Activated CD4-positive, alpha-beta T cell treated with anti-CD3 and anti-CD28 coated beads for 4 hours (primary cell): ENCODE measurements at places on chromosomes 4 and X.

- DNase-seq = no peak
These were observed 41.6 kb upstream of the CYLC1 start for GRCh38 chrX:83819304-83819703.

- DNase-seq = no peak
These were observed 2.5 kb downstream of the PHOX2B start for GRCh38 chr4:41746025-41746439.

DNA sequence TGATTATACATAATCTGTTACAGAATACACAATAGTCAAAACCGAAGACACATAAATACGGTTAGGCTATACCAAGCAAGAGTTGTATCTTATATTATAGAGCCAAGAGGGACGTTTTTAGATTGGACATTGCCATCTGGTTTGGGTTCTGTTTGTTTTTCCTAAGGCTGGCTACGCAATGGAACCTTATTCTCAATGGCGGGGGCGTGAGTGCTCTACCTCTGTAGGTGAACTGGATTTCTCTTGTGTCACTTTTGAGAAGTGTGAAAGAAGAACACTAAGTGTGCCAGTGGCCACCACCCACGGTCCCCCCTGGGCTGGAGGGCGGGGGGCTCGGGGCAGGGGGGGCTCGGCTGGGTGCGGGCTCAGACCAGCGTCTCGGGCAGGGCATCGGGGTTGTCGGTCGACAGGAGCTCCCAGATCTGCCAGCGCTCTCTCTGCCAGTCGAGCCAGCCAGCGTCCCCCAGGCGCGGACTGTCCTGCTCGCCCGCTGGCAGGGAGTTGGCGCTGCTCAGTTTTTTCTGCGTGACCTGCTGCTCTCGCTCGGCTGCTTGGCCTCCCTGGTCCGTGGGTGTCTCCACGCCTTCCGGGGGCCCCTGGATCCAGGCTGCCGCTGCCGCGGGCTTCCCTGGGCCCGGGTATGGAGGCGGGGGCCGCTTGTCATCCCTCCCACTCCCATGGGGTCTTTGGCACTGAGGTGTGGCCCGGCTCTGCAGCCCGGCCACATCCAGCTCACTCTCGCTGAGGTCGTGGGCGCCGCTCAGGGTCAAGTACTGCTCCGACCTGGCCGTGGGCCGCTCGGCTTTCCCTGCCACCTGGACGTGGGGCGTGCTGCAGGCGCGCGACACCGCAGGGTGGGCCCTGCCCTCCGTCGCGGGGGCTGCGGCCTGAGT lies 27.6 kb downstream of the HCCS start:
- DNase-seq = no peak

- no peak for DNase-seq
These were observed 112.5 kb downstream of the MID1 start for GRCh38 chrX:10507876-10508275.

GRCh38 chrX:65300104-65300809 lies 234.3 kb downstream of the LAS1L start:
- no peak for DNase-seq

DNA sequence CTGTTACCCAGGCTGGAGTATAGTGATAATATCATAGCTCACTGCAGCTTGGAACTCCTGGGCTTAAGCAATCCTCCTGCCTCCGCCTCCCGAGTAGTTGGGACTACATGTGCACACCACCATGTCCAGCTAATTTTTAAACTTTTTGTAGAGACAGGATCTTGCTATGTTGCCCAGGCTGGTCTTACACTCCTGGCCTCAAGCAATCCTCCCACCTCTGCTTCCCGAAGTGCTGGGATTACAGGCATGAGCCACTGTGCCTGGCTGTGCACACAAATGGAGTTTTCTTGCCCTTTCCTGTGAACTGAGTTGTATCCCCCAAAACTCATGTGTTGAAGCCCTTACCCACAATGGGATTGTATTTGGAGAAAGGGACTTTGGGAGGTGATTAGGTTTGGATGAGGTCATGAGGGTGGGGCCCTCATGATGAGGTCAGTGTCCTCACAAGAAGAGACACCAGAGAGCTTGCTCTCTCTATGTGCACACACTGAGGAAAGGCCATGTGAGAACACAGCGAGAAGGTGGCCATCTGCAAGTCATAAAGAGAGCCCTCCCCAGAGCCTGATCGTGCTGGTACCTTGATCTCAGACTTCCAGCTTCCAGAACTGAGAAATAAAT lies 40.1 kb downstream of the DDX3X start:
- no peak for DNase-seq

GRCh38 chr4:90118527-90119195 lies 8.5 kb upstream of the CCSER1 start:
- no peak for DNase-seq
